ENCODE measurements at places on chromosomes 3 and 15.

GRCh38 chr3:179181021-179181472 is 32.9 kb downstream of the PIK3CA start:
- DNase-seq = no peak

DNA sequence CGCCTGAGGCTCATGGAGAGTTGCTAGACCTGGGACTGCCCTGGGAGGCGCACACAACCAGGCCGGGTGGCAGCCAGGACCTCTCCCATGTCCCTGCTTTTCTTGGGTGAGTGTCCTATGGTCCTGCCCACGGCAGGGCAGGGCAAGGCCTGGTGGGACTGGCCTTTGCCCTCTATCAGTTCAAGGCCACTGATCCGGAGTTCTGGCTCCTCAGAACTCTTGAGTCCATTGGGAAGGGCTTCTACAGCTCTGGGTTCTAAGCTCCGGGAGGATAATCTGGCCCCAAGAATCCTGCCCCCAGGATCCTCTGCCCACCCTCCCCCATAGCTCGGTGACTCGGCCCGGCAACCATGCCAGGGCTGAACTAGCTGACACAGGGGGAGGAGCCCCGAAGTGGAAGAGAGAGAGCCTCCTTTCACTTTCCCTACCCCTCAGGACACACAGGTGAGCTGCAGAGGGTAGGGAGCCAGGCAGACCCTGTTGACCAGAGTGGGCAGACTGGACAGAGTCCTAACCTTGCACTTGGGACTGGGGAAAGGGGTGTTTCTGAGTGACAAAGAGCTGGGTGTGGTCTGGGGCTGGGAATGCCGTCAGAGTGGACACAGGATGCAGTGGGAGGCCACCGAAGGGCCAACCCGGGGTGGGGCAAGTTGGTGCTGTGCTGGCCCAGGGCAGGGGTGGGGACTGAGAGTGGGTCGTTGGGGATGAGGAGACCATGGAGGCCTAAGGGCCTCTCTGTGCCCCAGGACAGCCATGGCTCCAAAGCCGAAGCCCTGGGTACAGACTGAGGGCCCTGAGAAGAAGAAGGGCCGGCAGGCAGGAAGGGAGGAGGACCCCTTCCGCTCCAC is 664 bp downstream of the PARP3 start:
- DNase-seq = no peak

DNA sequence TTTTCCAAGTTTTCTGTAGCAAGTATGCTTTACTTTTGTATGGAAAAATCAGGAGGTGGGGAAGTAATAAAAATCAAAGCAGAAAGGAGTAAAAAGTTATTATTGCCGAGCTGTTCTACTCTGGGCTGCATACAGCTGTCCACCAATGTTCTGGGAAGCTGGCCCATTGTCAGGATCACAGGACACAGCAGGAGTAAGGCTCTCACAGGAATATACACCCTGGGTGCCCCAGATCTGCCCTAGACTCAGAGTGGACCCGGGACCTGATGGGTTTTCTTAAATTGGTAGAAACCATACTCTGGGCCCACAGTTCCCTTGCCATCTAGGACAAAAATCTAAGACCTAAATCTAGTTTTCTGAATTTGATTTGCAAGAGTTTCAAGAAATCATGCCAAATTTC is 60.4 kb downstream of the TNIK start:
- no peak for DNase-seq

DNA sequence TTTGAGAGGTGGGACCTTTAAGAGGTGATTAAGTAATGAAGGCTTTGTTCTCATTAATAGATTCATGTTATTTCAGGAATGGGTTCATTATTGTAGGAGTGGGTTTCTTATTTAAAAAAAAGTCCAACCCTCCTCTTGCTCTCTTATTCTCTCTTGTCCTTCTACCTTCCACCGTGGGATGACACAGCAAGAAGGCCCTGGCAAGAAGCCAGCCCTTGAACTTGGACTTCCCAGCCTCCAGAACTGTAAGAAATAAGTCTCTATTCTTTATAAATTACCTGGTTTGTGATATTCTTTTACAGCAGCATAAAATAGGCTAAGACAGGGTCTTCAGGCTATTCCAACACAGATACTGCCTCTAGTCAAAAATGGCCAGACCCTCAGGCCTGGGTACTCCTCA is 62.2 kb downstream of the MYLK start:
- no peak for DNase-seq

- DNase-seq = no peak
These were observed 74.1 kb upstream of the RNF7 start for GRCh38 chr3:141663993-141664392.

- no peak for DNase-seq
These were observed 132.6 kb upstream of the NR2E3 start for GRCh38 chr15:71677766-71678165.

DNA sequence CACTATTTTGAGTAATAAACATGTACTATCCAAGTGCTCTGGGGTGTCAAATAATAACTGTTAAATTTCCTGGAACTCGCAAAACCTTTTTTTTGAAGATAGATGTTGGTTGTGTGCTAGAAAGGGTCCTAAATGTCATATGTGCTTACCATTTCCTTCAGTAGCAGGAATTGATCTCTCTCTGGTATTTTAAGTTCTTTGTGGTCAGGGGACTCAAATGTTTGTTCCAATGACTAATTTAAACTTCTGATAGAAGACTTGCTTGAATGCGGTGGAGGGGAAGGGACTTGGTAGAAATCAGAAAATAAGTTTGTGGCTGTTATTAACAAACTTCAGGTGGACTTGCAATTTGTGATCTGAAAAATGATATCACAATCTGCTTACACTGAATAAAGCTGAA is 26.8 kb downstream of the ARIH2 start:
- DNase-seq = no peak

DNA sequence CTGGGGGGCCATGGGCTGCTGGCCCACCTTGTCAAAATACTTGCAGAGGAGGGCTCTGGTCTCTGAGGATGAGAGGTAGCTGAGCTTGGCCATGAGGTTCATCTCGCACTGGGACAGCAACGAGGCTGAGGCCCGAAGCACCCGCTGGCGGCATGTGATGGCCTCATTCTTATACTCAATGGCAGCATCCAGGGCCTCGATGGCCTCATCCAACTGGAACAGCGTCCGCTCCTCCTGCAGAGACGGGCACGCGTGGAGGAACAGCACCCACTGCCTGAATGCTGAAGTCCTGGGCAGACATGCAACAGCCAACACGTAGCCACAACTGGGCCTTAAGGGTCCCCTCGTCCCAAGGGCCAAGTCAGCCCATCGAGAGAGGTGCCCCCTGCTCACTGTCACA is 25.0 kb downstream of the KIF7 start:
- DNase-seq = no peak

DNA sequence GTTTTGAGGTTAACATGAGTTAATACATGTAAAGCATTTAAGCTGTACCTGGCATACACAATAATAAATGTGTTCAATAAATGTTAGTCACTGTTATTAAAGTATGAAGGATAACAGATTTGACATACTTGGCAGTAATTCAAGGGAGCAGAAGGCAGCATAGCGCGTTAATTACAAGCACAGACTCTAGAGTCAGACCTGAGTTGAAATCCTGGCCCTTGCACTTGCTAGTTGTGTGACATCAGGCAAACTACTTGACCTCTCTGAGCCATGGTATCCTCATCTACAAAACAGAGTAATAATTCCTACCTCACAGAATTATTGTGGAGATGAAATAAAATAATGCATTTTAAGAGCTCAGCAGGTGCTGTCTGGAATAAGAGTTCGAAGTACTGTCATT is 5.4 kb downstream of the IFT122 start:
- no peak for DNase-seq

DNA sequence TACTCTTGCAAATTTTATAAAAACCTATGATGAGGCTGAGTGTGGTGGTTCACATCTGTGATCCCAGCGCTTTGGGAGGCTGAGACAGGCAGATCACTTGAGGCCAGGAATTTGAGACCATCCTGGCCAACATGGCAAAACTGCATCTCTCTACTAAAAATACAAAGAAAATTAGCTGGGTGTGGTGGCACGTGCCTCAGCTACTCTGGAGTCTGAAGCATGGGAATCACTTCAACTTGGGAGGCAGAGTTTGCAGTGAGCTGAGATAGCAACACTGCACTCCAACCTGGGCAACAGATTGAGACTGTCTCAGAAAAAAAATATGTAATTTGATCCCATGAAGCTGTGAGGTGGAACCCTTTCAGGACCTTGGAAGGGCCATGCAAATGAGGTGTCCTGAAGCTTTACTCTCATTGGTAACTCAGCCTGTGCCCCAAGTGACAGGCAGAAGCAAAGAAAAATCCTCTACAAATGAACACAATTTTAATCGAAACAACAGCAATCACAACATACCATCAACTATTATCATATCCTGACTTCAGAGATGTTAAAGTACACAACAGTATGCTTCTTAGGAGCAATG is 84.6 kb upstream of the CDV3 start:
- DNase-seq = peak; percentile 9

DNA sequence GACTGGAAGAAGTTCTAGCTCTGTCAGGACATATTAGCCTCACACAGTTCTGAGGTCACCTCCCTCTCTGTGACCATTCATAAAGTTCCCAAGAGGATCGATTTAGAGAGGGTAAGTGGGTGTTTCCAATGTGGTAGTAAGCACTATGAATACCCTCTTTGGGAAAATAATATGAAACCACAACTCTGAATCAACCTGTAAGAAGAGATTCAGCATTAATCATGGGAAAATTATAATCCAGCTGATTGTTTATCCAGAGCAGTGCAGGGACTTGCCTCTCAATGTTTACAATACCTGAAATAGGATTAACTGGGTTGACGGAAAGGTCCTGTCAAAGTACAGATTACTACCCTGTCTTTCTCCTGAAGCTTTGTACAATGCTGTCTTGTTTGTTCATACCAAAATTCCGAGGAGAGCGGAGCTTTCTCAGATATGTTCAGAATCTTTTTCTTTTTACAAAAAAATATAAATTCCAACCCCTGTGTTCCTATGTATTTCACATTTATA is 302.9 kb upstream of the DPPA4 start:
- DNase-seq = no peak

DNA sequence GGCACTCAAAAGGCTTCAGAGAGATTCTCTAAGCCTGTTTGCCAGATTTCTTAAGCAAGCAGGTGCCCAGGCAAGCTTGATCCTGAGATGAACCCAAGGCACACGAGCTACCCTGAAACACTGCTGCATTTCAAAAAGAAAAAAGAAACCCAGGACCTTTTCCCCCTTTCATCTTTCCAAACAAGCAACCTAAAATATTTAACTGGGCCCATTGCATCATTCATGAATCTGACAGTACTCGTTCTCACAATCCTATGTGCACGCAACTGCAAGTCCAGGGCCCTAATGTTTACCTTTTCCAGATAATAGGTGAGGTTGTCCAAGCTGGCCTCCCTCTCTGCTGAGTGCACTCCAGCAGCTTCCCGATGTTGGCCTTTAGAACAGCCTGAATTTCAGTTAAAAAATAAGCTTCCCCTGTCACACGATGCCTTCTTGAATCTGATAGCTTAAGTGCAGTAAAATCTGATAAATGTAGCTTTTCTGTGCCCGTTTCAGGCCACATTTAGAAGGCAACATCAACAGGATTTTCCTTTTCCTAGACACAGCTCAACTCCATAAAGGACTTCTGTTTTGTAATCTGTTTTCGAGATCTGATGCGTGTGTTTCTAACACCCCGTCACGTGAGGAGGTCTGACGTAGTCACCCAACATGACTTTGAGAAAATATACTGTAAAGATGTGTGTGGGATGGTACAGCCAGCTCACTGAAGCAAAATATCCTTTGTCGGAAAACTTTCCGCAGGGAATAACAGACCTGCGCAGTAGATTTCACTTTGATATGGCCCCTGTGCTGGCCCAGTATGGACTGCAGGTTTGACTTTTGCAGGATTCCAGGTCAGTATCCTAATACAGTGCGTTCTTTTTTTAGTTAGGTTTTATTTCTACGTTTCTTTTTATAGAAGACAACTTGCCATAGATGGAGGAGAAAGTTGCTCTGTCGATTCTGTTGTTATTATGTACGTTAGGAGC is 55.1 kb upstream of the RASA2 start:
- peak; percentile 6 for DNase-seq

DNA sequence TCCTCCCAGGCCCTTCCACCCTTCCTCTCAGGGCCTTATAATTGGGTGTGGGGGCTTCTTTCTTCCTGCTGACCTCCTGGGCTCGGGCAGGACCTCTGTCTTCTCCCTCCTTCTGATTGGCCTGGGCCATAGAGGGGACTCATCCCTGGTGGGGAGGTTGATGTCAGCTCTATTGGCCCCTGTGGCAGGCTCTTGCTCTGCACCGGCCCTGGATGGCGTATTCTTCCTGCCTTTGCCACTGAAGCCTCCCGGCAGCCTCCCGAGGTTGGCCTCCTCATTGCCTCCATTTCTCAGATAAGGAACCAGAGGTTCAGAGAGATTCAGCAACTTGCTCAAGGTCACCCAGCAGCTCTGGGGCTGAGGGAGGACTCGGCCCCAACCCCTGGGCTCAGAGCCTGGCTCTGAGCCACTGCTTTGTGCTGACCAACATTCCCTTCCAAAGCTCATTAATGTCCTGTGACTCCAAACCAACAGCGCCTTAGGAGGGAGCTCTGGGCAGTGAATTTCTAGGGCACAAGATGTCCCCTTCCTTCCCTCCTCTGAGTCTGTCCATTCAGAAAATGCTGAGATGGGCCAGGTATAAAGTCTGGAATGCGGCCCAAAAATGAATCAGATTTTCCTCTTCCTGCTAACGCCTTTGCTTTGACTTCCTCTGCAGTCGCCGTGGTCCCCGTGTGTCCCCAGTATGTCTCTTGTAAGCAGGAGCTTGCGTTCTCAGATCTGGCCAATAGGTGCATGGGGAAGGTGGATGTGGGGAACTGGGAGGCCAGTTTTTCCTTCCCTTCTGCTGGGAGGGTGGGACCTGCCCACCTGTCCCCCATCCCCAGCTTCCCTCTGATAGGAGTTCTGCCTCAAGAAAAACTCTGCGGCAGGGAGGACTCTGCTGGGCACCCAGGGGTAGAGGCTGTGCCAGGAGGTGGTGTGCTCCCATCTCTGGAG is 74.2 kb downstream of the HMCES start:
- DNase-seq = no peak

GRCh38 chr15:67998599-67999133 is 55.4 kb upstream of the PIAS1 start:
- no peak for DNase-seq

DNA sequence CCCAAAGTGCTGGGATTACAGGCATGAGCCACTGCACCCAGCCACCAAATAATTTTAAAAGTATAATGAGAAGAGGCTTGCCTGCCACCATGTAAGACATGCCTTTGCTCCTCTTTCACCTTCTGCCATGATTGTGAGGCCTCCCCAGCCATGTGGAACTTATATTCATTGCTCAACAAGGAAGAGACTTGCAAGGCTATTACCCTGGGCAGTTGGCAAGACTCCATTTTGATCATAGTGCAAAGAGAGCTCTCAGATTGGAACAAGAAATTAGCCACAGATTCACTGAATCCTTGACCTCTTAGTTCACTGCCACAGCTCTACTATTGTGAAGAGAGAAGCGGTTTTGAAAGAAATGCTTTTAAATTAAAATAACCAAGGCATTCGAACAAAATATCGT is 6.1 kb downstream of the SCAP start:
- no peak for DNase-seq

DNA sequence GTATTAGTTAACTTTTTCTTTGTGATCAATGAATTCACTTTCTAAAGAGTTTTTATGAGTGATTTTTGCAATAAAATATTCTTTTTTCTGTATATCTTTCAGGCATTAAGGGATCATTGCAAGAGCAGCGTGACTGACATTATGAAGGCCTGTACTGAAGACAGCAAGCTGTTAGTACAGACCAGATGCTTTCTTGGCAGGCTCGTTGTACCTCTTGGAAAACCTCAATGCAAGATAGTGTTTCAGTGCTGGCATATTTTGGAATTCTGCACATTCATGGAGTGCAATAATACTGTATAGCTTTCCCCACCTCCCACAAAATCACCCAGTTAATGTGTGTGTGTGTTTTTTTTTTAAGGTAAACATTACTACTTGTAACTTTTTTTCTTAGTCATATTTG is 24.4 kb downstream of the SELENOT start:
- DNase-seq = no peak

Measured in NCI-H2029 (cell line).